ENCODE measurements at places on chromosomes 5 and 9.

DNA sequence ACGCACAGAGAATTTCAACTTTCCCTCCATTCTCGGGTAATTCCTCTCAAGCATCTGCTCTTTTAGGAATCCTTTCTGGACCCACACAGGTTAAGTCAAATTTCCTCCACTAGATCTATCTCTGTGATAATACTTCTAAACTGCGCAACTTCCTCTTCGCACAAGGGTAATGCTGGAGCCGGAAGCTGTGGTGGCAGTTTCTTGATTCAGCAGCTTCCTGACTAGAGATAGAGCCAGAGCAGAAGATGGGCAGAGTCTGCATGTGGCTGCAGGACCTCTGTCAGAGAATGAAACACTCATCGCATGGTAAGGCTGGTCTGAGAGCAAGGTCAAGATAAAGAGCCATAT lies 11.1 kb upstream of the CDC42SE2 start:
- no peak for DNase-seq

DNA sequence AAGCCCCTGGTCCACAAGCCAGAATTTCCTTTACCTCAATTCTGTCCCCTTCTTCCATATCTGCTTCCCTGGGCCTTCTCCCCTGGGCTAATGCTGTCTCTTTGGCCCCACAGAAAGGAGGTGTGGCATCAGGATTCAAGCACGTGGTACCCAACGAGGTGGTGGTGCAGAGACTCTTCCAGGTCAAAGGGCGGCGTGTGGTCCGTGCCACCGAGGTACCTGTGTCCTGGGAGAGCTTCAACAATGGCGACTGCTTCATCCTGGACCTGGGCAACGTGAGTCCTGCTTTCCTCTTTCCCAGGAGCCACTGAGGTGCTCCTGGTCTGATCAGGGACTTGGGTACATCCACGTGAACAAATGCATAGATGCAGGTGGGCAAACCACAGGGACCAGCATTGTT lies 42.6 kb downstream of the GSN start:
- no peak for DNase-seq

GRCh38 chr9:22215521-22215920 lies 206.4 kb upstream of the CDKN2B start:
- no peak for DNase-seq

- DNase-seq, result no peak
Observed at GRCh38 chr9:38083858-38084555, 15.0 kb upstream of the SHB start.

DNA sequence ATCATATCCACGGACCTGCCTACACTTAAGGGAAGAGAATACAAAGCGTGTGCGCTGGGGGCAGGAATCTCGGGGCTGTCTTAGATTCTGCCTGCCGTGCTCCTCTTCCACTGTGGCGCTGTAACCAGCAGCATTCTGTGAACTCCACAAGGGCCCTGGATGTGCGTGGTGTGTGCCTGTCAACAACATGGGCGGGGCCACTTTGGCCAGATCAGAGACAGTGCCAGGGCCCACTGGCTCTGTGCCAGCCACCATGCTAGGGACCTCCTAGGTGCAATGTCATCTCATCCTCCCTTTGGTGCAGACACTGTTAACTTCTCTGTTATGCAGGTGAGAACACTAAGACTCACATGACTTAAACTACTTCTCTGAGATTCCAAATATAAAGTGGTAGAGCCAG lies 113.7 kb downstream of the COL23A1 start:
- no peak for DNase-seq

DNA sequence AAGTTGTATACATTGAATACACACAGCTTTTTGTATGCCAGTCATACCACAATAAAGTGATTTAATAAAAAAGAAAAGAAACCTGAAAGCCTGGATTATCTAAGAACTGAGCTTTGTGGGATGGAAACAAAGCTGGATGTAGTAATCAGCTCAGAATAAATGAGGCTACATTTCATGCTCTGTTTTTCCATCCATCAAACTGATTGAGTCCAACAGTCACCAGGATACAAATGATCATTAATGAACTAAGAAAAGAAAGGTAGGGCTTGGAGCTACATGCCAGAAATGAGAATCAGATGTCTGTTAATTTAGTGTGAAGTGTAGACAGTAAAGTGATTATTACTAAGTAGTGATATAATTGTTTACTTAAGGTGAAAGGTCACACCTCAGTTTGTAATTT lies 109.8 kb upstream of the TARS1 start:
- DNase-seq, result no peak

DNA sequence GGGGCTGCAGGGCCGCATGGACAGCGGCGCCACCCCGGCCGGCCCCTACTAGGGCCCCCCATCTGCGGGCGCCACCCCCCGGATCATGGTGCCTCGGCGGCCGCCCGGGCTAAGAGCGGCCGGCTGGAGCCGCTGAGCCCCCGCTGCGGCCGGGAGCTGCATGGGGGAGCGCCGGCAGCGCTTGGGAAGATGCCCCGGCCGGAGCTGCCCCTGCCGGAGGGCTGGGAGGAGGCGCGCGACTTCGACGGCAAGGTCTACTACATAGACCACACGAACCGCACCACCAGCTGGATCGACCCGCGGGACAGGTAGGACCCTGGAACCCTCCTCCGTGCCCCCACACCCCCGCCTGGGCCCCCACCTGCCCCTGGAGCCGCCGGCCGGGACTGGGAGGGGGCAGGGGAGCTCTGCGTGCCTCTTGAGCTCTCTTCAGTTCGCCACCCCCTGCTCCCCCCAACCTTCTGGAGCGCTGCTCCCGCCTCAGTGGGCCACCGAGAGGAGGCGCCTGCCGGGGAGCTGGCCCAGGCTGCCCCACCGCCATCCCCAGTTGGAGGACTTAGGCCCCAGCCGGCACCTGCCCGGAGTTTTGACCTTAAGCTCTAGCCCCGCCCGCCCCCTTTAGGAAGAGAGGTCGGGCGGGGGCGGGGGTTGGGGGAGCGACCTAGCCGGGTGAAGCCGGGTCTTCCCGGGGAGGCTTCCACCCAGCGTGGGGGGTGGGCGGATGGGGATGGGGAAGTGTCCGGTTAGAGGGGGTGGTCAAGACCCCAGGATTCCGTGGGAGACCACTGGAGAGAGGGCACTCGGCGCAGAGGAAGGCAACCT lies 730 bp downstream of the WWC1 start:
- DNase-seq, result peak; percentile 67

Measured in WERI-Rb-1 (cell line).